ENCODE measurements at places on chromosomes 5 and 9.

DNA sequence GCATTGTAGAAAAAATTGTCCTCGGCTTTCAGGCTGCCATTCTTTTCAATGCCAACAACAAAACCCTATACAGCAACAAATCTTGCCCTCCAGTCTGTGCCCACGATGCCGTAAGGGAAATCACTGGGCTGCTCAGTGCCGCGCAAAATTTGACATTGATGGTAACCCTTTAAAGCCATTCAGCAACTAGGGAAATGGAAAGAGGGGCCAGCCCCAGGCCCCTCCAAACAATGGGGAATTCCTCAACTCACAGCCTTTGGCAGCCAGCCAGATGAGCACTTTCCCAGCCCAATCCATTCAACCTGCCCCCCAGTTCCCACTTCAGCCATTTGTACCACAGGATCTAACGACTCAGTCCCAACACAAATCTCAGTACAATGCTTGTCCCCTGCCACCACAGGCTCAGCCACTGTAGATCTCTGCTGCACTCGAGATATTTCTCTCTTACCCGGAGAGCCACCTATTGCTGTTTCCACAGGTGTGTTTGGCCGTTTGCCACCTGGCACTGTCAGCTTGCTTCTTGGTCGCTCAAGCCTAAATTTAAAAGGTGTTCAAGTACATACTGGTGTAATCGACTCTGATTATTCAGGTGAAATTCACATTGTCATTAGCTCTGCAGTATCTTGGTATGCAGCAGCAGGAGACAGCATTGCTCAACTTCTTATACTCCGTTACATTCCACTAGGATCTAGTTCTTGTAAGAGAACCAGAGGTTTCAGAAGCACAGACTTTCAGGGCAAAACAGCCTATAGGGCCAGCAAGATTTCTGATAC lies 103.3 kb downstream of the SYK start:
- DNase-seq = no peak

GRCh38 chr5:139748505-139748826 lies 47.1 kb upstream of the PSD2 start:
- no peak for DNase-seq

DNA sequence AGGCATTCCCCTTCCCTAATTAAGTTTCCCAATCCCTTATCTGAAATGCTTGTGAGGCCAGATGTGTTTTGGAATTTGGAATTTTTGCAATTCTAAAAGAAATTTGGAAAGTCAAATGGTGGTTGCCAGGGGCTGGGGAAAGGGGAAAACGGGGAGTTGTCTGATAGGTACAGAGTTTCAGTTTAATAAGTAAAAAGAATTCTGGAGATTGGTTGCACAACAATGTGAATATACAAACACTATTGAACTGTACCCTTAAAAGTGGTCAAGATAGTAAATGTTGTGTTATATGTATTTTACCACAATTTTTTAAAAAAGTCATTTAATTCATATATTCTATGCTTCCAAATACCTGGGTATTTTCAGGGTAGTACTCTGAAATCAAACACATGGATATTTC lies 154.5 kb downstream of the ADAMTS12 start:
- DNase-seq = no peak

DNA sequence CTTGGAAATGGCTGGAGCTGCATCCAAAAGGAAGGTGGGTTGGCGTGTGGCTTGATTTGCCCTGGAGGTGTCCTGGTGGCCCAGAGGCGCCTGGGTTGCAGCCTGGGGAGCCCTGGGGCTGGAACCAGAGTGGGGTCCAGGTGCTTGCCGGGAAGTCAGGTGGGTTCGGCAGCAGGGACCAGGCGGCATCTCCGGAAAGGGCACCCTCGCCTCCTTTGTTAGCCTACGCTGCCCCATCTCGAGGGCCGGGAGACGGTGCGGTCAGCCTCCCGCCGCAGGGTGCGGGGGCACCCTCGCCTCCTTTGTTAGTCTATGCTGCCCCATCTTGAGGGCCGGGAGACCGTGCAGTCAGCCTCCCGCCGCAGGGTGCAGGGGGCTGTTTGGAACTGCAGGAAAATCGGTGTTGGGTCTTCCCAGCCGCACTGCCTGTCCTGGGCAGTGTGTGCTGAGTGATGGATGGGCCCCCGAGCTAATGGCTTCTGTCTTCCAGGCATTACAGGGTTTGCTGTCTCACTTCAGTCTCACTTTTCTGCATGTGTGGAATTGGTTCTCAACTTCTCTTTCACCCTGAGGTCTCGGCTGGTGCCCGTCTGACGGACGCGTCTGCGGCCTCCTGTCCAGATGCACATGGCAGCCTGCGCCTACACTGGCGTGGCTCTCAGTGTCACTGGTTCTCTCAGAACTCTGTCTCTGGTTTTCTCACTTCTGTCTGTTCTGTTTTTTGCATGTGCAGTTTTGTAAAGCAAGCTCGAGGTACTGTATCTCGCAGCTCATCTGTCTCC lies 139.0 kb downstream of the CACNA1B start:
- DNase-seq = no peak

DNA sequence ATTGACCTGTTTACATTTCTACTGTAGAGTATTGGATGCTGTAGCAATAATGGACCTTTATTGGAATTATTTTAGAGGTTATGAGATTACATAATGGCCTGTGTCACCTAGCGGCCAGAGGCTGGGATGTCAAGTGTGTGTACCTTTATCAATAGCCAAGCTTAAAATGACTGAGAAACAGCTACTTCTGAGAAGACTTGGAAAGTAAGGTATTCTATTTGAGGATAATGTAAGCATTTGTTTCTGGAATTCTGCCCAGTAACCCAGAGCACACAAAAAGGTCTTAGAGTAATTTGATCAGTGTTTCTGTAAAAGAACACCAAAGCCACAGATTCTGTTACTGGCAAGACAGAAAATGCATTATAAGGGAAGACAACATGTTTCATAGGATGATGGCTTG lies 116.8 kb downstream of the MACIR start:
- DNase-seq = no peak

GRCh38 chr5:113031104-113031503 lies 54.5 kb downstream of the DCP2 start:
- DNase-seq = no peak

GRCh38 chr5:145739843-145740242 lies 95.3 kb downstream of the PRELID2 start:
- DNase-seq = no peak

DNA sequence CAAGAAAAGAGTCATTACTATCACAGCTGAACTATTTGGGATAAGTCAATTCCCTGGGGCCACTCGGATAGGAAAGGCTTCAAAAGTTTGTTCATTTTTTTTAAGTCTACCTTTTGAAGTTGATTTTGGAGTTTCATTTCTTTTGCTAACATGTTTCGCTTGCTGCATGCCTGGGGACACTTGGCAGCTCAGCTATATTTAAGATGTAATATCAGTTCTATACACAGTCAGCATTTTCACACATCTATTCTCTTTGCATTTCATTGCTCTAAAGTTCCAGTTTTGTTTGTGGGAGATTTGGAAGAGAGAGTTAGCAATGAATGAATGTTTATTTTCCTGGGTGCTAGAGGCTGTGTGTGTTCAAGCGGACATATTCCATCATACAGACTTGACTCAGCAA lies 445.2 kb upstream of the GRAMD2B start:
- no peak for DNase-seq

DNA sequence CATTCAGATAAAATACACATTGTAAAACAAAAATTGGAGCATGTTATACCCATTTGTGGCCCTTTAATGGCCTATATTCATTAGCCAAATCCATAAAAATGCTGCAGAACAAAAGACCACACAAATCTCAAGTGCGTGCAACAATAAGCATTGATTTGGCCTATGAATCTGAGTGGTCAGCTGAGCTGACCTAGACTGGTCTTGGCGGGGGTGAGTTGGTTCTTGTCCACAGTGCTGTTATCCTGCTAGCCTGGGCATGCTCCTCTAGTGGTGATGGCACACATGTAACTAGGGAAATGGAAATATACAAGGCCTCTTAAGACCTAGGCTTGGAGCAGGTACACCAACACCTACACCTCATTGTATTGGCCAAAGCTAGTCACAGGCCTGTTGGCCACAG lies 122.2 kb upstream of the TBCA start:
- DNase-seq = no peak
